ENCODE measurements at places on chromosomes 5 and 9.

DNA sequence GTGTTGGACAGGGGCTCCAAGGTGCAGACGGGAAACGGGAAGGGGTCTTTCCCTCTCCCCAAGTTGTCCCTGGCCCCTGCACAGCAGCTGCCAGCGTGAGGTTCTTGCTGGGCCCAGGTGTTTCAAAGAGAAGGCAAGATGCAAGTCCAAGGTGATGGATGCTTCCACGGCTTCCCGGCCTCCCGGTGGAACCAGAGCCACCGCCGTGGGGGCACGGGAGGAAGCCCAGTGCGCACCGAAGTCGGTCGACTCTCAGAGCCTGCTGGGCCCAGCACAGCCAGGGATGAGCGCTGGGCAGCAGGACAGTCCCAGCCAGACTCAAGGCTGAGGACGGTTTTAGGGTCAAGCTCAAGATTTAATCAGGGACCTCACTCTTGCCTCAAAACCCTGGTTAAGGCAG, 25.2 kb upstream of the BARHL1 start:
- no peak for DNase-seq

DNA sequence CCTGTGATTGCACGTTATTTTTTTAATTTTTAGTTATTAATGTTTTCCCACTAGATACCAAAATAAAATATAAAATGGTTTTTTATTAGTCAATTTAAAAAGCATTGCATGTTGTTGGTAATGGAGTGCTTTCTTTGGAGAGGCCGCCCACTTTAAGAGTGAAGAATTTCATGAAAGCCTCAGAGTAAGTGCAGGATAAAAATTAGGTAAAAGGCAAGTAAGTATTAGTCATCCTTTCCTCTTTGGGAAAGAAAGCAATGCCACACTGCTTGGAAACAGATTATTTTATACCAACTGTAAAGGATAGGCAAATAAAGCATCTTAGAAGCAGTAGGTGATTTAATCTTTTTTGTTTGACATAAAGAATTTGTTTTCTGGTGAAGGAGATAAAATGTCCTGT, 62.9 kb downstream of the HSD17B4 start:
- no peak for DNase-seq

- DNase-seq = peak; percentile 63
Measured at GRCh38 chr9:15299374-15299939, 7.6 kb downstream of the TTC39B start.

DNA sequence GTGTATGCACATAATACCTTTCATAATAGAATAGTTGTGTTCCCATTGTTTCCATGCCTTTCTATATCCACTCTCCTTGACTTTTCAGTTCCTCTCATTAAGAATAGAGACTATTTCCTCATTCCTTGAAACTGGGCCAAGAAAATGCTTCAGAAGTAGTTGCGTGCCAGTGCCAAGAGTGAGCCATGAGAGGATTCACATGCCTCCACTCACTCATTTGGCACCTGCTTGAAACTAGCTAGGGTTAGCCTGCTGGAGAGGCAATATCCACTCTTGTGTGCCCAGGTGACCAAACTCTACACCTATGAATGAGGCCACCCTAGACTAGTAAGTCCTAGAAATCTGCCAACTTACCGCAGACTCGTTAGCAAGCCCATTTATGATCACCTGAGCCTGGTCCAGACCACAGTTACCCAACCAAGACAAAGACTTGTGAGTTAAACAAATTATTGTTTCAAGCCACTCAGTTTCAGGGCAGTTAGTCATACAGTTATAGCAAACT, 276.3 kb downstream of the EPB41L4A start:
- no peak for DNase-seq

DNA sequence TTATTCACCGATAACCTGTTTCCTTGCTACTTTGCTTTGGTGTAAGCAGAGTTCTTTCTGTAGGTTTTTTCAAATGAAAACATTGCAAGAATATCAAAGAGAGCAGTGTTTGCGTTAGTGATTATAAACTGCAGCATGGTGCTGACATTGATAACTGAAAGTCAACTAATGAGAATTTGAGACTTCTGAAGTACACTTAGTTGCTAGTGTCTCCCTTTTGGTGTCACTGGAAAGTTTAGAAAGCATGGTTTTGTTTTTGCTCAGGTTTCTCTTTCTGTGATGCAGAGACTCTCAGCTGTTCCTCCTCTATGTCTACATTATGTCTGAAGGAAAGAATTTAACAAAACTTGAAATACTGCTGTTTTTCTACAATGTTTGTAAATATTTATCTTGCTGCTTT, 80.2 kb upstream of the ZNF169 start:
- no peak for DNase-seq

GRCh38 chr5:55603922-55604321, 69.2 kb upstream of the PLPP1 start:
- DNase-seq = no peak

DNA sequence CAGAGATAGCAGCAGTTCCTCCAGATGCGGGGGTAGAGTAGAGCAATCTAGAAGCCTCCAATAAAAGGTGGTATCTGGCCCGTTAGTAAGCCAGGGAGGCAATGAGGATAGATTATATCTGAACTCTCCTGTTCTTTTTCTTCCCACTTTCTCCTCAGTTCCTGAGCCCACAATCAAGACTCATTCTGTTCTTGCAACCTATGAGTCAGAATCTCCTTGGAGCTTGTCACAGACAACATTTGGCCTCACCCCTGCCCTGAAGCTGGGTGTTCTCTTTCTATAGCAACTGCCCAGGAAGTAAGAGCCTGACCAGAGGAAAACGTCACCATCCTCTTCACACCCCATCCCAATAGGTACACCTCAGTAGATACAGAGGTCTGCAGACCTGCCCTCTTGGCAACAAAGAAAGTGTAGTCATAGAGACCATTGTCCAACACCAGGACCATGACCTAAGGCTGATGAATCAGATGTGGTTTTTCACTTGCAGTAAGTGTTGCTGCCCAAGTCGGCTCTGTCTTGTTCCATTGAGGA, 76.3 kb upstream of the PCA3 start:
- DNase-seq = no peak

- no peak for DNase-seq
Measured at GRCh38 chr5:28027851-28028250, 989.5 kb upstream of the CDH9 start.

DNA sequence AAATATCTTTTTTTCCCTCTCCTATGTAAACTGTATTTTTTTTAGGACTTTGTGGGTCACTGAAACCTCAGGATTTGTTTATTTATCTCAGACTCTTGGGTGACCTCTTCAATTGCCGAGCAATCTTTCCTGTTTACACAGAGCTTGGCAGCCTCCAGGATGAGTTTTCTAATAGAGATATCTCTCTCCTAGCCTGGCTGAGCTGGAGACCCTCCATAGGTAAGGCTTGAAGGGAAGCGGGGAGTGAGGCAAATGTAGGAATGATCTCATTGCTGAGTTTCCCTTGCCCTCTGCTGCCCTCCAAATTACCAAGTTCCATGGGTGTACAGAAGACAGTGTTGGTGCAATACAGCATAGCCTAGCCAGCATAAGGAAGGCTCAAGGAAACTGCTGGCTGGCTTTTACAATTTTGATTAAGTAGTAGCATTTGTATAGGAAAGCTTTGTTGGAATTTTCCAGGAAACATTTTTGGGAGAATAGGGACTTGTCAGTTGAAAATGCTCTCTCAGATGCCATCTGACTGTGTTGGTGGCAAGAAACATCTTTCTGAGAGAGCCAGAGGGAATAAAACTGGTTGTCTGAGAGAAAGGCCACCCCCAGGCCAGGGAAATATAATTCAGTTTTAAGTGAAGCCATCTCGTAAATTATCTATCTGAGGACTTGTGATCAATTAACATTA, 116.0 kb downstream of the NMUR2 start:
- no peak for DNase-seq

DNA sequence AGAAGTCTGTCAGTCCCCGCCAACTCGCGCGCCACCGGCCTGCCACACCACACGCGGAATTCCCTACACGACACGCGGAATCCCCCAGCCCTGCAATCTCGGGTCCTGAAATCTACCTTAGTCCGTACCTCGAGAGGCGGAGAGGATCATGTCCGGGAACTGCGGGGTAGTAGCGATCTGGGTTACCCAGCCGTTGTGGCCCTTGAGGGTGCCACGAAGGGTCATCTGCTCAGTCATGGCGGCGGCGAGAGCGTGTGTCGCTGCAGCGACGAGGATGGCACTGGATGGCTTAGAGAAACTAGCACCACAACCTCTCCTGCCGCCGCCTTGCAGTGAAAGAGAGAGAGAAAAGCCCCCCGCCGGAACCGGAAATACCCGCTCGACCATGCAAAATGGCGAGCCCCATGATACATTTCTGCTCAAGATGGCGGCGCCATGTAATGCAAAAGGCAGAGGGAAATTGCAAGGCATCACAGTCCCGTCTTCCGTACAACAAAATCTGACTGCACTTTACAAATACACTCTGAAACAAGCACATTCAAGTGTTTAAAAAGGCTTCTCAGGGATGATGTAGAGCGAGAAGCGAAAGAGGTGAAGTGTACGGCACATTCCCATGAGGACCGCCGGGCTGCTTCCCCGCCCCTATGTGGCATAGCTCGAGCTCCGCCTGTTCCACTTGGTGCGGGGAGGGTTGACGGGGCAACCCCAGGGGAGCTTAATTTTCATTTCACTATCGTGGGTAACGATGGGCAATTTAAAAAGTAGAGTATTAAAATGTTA, at the start of gene RACK1:
Gene RACK1, minus strand, starts transcription at position 343 of the 780 bp plus-strand sequence. Its CDS starts 106 bp downstream, at position 237.
- peak; percentile 86 for DNase-seq

DNA sequence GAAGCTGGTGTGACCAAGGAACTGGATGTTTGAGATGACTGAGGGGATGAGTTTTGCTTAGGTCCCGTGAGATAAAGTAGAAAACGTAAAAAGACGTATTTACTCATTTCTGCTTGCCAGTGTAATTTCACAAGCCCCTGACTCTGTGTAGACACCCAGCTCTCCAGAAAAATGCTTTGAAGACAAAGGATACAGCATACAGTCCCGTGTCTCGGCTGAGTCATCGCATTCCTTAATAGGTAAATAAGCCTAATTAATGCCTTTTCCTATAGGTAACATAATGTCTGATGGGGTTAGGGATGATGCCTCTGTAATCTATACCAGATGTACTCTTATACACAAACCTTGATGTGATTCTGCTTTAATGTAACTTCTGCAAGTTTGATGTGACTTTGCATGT, 20.2 kb downstream of the S100Z start:
- DNase-seq = no peak

DNA sequence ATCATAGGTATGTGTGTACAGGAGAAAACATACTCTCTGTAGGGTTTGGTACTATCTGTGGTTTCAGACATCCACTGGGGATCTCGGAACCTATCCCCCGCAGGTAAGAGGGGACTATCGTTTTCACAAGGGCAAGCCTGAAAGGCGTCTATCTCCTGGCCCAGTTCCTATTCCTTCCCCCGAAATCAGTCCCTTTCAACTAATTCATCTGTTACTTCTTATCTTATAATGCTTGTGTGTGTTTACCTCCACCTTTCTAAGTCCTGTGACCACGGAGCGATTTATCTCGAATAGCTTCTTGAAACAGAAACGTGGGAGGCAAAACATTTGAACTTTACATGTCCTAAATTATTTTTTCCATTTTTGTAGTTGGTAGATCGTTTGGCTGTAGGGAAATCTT, 11.4 kb downstream of the ABO start:
- DNase-seq = no peak

GRCh38 chr5:146652547-146652946, 136.6 kb upstream of the GPR151 start:
- DNase-seq = no peak

- no peak for DNase-seq
Measured at GRCh38 chr9:34647084-34647403, 569 bp downstream of the GALT start.

GRCh38 chr9:115262477-115262876, 144.5 kb upstream of the TNC start:
- DNase-seq = no peak

DNA sequence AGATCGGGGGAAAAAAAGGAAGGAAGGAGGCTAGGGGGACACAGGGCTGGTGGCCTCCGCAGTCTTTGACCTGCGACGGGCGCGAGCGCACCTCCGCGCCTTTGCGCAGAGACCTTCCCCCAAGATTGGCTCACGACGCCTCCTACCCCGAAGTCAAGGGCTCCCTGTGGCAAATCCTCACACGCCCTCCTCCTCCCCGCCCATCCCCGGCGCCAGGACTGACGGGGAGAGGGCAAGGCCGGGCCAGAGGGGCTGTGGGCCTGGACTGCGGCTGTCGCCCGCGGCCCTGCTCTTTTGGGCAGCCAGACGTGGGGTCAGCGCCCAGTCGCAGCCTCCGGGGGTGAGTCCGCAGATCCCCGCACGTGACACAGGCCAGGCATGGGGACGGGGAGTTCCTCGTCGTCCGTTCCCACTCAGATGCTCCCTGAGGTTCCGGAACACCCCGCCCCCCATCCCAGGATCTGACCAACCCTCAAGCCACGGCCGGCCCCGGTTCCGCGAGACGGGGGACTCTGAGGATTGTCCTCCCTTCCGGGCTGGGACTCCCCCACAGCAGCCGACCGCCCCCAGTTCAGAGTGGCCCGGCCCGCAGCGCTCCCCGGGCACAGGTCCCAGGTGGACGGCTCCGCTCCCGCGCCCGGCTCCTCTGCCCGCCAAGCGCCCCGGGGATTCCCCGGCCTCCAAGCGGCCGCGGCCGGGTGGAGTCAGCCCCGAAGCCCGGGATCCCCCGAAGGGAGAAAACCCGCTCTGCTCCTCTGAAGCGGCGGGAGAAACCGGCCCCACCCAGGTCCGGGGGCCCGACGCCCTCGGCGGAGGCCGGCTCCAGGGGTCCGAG, 543 bp upstream of the ANKRD33B start:
- DNase-seq = peak; percentile 45

- DNase-seq = no peak
Measured at GRCh38 chr5:74530326-74531050, 110.0 kb downstream of the ENC1 start.

GRCh38 chr9:114057161-114057885, 20.8 kb downstream of the AMBP start:
- no peak for DNase-seq

- no peak for DNase-seq
Measured at GRCh38 chr5:159059722-159060121, 40.0 kb downstream of the EBF1 start.

DNA sequence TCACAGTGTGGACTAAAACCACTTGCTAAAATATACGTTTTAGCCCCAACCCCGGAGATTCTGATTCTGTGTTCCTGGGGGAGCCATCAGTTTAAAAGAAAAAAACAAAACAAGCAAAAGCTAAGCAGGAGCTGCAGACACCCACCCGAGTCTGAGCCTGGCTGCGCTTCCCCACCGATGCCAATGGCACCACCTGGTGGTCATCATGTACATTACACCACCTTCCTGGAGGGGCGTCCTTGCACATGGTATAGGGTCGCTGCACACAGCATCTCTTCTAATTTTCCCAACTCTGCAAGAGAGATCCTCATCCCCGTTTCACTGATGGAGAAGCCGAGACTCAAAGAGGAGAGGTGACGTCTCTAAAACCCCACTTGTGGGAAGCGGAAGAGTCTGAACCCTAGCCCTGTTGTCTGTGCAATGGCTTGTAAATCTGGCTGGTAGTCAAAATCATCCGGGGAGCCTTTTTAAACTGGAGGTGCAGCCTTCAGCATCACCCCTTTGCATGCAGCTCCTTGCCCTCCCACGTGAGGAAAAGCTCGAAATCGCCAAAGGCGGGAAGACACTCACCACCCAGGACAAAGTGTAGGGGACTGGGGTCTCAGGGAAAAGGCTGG, 23.1 kb upstream of the CNOT6 start:
- DNase-seq = peak; percentile 63

- no peak for DNase-seq
Measured at GRCh38 chr5:154514331-154514730, 36.3 kb upstream of the HAND1 start.

GRCh38 chr9:126420643-126421564, 94.3 kb downstream of the MVB12B start:
- DNase-seq = no peak

All from effector memory CD8-positive, alpha-beta T cell (primary cell).